ENCODE measurements at places on chromosomes 3 and 15.

GRCh38 chr3:168383573-168383972, 287.8 kb upstream of the GOLIM4 start:
- DNase-seq, result no peak

- DNase-seq, result no peak
Observed at GRCh38 chr3:168545591-168545990, 449.9 kb upstream of the GOLIM4 start.

GRCh38 chr3:45181496-45181895, 35.3 kb upstream of the CDCP1 start:
- DNase-seq, result no peak

DNA sequence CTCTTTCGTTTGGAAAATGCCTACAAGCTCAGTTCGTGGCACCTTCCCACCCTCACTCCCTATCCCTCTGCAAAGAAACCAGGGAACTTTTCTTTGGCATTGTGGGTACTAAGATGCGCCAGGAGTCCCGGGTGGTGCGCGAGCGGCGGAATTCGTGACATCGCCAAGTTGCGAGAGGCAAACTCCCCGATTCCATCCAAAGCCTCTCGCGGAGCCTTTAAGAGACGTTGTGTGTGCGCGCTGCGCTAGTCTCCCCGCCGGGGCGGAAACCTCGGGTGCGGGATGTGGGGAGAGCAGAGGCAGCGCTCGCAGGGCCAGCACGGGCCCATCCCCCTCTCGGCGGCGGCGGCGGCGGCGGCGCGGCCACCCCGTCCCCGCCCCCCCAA, 443 bp upstream of the NR2F2 start:
- peak; percentile 69 for DNase-seq

DNA sequence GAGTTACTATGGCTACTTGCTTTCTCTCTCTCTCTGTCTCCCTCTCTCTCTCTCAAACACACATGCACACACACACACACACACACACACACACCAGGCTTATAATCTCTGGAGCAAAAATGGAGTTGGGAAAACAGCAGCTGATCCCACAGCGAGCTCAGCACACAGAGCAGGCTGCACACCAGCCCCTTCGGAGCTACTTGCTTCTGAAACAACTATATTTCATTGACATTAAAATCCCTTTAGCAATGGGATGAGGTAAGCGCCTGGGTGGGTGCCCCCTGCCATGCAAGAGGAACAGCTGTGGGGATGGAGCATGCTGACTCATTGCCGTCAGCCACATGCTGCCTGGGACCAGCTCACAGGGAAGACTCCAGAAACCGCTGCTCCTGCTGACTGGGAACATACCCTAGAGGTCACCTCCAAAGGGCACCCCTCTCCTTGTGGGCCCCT, 45.7 kb downstream of the B3GNT5 start:
- peak; percentile 89 for DNase-seq

GRCh38 chr3:107690522-107691138, 167.9 kb downstream of the BBX start:
- peak; percentile 4 for DNase-seq

DNA sequence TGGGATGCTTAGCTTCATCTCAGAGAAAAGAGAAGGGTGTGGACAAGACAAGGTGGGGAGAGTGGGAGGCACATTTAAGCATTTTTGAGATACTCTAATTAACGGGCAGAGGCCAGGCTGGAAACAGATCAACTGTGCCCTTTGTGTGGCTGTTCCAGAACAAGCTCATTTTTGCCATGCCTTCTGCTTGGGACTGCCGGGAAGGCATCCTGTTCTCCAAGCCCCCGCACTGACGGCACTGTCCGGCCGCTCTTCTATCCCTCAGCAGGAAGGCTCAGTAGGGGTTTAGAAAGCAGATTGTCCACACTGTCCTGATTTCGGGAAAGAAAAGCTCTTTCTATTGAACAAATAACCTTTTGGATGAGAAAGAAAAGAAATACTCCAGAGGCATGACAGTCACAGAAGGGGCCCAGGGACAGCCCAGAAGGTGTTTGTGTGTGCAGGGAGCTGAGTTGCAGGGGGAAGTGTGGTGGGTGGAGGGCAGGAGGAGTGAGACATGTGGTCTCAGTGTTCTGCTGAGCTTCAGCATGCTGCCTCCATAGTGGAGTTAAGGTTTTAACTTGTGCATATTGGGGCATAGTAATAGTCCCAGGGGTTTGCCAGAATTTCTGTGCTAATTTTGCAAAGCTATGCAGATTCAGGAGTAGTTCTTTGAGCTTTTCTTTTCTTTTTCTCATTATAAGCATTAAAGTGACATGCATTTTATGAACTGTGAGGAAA, 27.3 kb downstream of the SV2B start:
- no peak for DNase-seq

- DNase-seq, result no peak
Observed at GRCh38 chr15:46768287-46768686, 949.0 kb upstream of the SEMA6D start.

- DNase-seq, result no peak
Observed at GRCh38 chr3:32847528-32847927, 29.7 kb downstream of the TRIM71 start.

GRCh38 chr3:165549665-165550064, 287.6 kb downstream of the BCHE start:
- no peak for DNase-seq

DNA sequence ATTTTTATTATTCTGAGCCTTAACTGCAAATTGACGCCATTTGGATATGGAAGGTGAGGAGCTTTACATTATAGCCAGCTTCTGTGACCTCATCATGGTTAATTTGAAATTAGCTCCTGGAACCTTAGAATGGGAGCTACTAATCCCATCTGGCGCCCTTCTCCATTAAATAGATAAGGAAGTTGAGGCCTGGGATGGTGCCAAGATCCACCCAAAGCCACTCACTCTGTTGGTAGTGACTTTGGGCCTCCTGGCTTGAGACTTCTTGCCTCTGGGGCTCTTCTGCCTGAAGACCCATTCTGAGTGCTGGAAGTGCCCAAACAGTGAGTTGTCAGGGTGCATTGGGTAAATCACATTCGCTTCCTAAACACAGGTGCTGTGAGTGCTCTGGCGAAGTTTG, 12.0 kb upstream of the HMCES start:
- no peak for DNase-seq

DNA sequence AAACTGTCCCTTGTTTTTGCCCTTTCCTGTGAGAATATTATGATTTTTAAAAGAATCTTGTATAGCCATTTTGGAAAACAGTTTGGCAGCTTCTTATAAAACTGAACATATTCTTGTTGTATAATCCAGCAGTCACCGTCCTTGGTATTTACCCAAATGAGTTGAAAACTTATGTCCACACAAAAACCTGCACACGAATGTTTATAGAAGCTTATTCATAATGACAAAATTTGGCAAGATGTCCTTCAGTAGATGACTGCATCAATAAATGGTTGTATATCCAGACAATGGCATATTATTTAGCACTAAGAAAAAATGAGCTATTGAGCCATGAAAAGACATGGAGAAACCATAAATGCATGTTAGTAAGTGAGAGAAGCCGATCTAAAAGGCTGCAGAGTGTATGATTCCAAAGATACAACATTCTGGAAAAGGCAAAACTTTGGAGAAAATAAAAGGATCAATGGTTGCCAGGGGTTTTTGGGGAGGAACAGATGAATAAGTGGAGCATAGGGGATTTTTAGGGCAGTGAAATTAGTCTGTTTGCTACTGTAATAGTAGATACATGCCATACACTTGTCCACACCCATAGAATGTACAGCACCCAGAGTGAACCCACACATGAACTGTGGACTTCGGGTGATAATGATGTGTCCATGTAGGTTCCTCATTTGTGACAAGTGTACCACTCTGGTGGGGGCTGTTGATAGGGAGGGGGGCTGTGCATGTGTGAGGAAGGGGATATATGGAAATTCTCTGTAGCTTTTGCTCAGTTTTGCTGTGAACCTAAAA, 31.7 kb downstream of the LIMD1 start:
- DNase-seq, result no peak

GRCh38 chr3:122469659-122470058, 45.1 kb downstream of the KPNA1 start:
- no peak for DNase-seq

DNA sequence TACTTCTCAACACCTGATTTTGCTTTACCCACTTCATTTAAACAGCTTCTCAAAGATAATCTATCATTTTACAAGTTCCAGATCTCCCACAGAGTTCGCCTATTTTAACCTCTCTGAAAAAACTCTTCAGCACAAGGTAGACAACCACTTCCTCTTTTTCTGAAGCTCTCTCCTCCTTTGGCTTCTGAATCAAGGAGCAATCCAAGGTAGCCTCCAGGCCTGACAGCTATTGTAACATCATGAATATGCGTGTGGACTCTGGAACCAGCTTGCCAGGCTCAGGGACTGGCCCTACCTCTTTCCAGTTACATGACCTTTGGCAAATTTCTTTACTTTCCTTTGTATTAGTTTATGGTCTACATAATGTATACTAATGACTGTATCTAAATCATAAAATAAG, 405.9 kb upstream of the ZNF385D start:
- no peak for DNase-seq

All from HL-60 (cell line).